ENCODE measurements at places on chromosomes 13 and 19. TPM values are rescaled to one million over a fixed set of nuclear protein-coding genes. Genes with fewer than 3 reads are reported as not detected.

Gene CLC
- not detected for total RNA-seq

Gene TNFAIP8L1
- 53.7 TPM for total RNA-seq

GRCh38 chr13:28049215-28049614 lies 51.2 kb downstream of the FLT3 start:
- no peak overlapping the region for H3K27ac ChIP-seq
- H3K4me1 ChIP-seq = no peaks in the 10 kb centered on the region
- no peaks in the 10 kb centered on the region for H3K36me3 ChIP-seq
- H3K27me3 ChIP-seq = peaks cover 16% of the 10 kb centered on the region

GRCh38 chr13:102128216-102128810 lies 273.5 kb downstream of the FGF14 start:
- DNase-seq = no peak
- no peak overlapping the region for H3K4me3 ChIP-seq
- no peaks in the 10 kb centered on the region for H3K36me3 ChIP-seq
- H3K27me3 ChIP-seq = no peaks in the 10 kb centered on the region
- no peak overlapping the region for H3K27ac ChIP-seq

Gene EXOC3L2
- 0.66 TPM for total RNA-seq

GRCh38 chr13:40875583-40875982 lies 86.2 kb downstream of the SLC25A15 start:
- no peaks in the 10 kb centered on the region for H3K27me3 ChIP-seq
- no peak for DNase-seq
- peaks cover 5% of the 10 kb centered on the region for H3K36me3 ChIP-seq

DNA sequence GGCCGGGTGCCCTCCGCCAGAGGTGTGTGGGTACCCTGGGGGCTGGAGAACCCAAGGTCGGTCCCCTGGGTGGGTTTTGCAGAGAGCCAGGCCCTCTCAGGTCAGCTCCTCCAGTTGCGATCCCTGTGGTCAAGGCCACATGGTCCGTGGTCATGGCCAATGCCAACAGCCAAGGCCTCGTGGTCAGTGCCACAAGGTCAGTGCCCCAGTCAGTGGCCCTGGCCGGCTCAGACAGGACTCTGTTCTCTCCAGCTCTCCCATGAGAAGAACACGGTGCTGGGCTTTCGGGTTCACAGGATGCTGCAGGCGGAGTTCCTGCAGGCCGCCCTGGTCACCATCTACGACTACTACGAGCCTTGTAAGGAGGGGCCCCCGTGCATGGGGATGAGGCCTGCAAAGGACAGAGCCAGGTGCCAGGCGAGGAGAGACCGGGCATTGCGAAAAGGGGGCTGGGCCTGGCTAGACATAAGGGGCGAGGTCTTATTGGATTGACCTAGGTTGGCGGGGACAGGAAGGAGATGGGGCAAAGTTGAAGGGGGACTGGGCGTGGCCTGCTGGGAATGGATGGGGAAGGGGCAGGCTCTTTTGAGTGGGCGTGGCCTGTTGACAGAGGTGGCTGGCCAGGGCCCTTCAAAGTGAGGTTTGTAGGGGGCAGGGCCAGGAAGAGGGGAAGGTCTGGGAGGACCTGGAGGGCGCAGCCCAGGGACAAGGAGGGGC lies 15.2 kb upstream of the SHFL start:
- H3K27me3 ChIP-seq = no peaks in the 10 kb centered on the region
- no peak overlapping the region for H3K4me3 ChIP-seq
- no peaks in the 10 kb centered on the region for H3K4me1 ChIP-seq
- H3K27ac ChIP-seq = no peak overlapping the region

GRCh38 chr19:12804051-12804450 lies 2.2 kb downstream of the THSD8 start:
- no peaks in the 10 kb centered on the region for H3K36me3 ChIP-seq
- H3K27me3 ChIP-seq = no peaks in the 10 kb centered on the region
- no peak for DNase-seq

Gene SMIM24
- not detected for total RNA-seq
